ENCODE measurements at places on chromosomes 5 and 9.
A peak's percentile ranks its signal among the peaks of the same experiment; 100 is the strongest.

GRCh38 chr5:163825661-163826060, 320.2 kb downstream of the MAT2B start:
- no peak for DNase-seq

DNA sequence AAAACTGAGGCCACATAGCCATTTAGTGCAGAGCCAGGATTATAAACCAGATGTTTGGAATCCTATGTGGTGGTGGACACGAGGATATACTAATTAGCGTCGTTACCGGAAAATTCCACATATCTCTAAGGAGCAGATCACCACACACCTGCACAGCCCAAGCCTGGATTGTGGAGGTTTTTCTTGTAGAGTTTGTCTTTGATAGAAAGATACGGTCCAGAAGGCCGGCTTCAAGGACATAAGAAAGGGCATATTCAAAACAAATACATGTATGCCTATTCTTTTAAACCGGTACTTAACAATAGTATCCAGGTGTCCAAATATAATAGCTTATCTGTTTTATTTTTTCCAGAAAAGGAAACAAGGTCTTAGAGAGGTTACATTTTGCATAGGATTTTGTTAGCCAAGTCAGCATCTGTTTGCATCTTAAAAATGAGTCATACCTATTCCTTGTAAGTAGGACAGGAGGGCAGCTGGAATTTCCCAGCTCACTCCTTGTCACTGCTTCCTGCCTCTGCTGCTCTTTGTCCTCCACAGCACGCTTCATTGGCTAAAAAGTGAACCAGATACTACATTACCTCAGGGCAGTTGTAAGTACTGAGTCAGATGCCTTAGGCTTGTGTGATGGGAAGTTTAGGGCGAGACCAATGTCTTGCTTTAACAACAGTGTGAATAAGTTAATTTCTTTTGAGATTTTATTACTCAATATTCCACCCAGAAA, 3.6 kb downstream of the TMC1 start:
- DNase-seq = peak; percentile 38

GRCh38 chr9:83622433-83622938, 457 bp upstream of the IDNK start:
- DNase-seq = peak; percentile 24

GRCh38 chr5:124436294-124436693, 310.1 kb downstream of the ZNF608 start:
- DNase-seq = no peak

DNA sequence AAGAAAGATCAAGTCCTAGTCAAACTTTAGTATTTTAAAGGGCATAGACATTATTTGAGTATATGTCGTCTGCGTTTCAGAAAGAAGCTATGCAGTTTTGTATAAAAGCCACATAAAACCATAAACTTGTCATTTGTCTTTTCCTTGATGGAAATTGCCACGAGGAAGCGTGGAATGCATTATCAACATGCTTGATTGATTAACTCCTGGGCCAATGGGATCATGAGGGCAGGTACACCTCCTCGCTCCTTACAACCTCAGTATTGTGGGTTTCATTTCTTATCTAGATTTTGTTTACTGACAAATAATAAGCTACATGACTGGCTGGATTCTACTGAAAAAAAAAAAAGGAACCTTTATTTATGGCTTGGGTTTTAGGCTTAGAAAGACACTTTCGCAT, 122.5 kb upstream of the RFX3 start:
- DNase-seq = peak; percentile 31

DNA sequence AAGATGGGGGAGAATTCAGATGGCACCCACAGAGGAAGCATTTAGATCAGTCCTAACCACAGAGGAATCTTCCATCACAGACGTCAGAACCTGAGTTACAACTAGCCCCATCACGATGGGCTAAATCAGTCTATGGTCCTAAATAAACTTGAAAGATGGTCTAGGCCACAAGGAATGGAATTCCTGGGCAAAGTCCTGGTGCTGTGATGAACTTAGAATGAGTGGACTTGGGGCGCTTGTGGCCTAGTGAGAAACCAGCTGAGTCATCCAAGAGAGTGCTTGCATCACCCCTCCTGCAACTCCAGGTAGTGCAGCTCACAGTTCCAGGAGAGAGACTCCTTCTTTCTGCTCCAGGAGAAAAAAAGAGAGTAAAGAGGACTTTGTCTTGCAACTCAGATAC, 722.9 kb upstream of the RGMB start:
- no peak for DNase-seq

DNA sequence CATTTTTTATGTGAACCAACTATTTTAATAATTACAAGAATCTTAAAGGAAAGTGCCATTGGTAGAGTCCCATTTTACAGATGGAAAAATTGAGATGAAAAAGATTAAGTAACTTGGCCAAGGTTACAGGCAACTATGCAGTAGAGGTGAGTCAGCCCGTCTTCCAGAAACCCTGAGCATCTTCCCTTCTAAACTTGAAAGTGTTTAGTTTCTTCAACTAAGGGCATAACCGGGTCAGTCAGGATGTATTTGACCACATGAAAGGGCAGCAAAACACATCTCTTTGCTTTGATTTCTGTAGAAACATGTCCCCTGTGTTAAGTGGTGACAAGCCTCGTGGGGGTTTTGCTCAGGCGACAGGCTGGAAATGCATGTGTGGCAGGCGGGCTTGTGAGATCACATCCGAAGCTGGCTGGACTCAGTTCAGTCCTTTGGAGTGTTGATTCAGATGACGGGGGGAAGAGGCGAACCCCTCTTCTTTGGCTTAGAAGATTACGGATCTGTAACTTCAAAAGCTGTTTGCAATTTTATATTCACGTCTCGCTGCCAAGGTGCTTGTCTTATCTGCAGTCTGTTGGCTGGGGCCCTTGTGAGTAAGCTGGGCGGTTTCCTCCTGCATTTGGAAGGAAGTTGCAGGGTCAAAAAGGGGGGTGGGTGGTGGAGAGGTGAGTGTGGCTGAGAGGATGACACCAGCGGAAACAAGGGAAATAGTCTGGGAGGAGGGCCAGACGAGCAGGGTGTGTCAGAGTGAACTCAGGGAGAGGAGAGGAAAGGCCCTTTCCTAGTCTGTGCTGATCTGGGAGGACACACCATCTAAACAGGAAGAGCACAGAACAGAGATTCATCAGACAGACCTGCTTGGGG, 78.9 kb upstream of the RPS23 start:
- peak; percentile 27 for DNase-seq

DNA sequence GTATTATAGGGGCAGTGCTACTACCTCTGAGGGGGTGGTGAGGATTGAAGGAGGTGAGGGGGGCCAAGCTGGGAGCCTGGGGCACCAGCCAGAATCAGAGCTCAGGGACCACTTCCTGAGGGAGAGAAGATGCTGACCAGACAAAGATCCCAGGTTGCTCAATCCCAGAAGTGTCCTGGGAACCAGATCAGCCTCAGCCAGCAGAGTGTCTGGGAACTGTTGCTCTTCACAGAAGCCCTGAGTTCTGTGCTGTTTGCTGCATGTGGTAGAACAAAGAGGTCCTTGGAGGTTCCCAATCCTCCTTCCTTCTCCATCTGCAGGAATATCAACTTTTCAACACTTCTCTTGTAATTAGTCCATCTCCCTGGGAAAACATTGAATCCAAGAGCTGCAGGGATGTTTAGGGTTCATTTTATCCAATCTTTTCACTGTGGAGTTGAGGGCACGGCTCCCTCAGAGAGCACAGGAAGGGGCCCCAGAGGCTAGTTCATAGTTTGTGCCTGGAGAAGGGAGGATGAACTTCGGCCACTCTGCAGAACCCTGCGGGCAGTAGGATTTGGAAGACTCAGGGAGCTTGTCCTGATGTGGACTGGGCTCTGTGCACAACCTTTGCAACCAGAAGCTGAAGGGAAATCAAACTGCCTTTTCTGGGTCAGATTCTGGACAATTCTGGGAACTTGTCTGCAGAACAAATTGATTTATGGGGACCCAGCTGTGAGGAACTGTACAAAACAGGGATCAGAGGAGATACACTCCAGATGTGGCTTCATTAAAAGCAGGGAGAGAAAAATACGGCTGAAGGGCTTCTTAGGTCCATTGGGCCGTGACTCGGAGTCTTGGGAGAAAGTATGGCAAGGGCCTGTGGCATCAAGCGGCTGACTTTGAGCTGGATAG, 57.1 kb downstream of the GALNT12 start:
- no peak for DNase-seq

DNA sequence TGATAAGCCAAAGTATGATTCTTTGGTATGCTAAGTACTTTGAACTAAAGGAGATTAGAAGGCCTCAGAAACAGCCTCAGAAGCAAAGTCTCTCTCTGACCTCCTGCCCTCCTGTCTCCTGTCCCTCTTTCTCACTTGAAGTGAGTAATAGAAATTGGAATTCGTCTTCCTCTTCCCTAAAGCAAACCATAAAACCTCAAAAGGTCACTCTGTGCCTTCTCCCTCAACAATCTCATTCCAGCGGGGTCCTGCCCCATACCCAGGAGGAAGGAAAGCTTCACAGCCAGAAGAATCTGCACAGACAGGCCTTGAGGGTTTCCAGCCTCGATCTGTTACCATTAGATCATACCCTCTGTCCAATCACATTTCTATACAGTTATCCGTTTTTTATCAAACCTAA, 87.8 kb downstream of the HAPLN1 start:
- no peak for DNase-seq

DNA sequence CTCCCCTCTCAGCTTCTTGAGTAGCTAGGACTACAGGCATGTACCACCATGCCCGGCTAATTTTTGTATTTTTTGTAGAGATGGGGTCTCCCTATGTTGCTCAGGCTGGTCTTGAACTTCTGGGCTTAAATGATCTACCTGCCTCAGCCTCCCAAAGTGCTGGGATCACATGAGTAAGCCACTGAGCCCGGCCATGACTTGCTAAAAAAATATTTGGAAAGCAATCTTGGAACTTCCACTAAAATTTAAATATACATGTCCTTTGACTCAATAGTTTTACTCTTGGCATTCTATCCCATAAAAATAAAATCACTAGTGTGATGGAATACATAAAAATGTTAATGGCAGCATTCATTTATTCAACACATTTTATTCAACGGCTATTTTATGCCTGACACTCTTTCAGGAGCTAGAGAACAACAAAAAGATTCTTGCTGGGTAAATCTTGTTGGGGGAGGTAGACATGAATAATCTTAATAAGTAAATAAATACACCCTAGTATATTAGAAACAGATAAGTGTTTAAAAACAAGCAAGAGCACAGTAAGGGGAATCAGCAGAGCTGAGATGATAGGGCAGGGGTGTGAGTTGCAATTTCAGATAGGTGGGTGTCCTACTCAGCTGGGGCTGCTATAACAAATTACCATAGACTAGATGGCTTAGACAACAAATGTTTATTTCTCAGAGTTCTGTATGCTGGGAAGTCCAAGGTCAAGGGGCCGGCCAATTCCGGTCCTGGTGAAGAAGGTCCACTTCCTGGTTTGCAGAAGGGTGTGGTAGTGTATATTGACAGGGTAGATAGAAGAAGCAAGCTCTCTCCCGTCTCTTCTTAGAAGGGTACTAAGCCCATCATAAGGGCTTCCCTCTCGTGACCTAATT, 50.7 kb downstream of the KCNV2 start:
- no peak for DNase-seq

DNA sequence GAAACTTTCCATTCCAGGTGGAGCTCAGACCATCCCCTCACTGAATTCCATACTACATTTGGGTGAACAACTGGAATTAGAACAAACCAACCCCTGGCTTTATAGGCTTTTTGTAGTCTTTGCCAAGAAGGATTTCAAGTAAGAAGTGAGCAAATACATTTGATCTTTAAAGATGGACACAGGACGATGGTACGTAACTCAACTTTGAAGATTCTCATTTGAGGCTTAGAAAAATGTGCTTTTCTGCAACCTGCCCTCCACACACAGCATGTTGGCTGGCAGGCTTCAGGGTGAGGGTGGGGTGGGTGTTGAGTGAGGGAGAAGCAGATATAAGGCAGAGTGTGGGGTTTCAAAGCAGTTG, 175.8 kb downstream of the DCP2 start:
- no peak for DNase-seq

- no peak for DNase-seq
These were observed 1129.9 kb downstream of the TAF11L14 start for GRCh38 chr5:18764161-18764560.

- DNase-seq = no peak
These were observed 151.6 kb downstream of the MACIR start for GRCh38 chr5:103410172-103410571.

DNA sequence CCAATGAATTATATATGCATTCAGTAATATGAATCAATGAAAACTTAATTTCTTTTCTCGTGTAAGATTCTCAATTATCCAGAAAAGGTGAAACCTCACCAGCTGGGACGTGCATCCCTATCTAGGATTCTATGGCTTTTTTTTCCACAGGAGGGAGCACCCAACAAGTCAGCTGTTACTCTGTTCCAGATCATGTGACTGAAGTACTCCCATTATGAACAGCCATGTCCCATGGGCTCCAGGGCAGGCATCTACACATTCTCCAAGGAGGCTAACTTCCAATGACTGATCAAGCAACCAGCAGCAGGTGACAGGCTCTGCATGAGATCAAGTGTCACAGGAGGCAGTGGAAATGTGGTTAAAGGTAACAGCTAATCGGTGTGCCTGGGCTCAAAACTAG, 118.8 kb downstream of the ELAVL2 start:
- no peak for DNase-seq

- peak; percentile 88 for DNase-seq
These were observed 44.5 kb upstream of the NR5A1 start for GRCh38 chr9:124551472-124552272.

DNA sequence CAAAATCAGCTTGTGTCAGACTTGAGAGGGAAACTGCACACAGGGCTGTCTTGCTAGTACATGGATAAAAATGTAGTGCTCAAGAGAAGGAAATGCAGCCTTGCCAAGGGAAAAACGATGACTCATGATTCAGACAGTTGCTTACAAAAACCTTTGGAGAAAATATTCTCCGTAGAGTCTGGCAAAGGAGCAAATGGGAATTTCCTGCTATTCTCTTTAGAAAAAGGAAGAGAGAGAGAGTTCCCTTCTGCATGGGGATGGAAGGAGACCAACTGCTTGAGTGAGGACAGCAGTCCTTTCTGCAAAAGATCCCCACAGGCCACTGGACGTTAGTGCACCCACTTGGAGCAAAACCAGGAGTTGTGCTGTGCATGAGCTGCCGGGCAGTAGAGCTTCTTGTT, 7.6 kb downstream of the IFNB1 start:
- peak; percentile 49 for DNase-seq

GRCh38 chr9:97364769-97365490, 47.0 kb upstream of the TDRD7 start:
- DNase-seq = no peak

- no peak for DNase-seq
These were observed 89.7 kb downstream of the HRH2 start for GRCh38 chr5:175747539-175748060.
